ENCODE measurements at places on chromosomes 4 and X. TPM values are rescaled to one million over a fixed set of nuclear protein-coding genes. Genes with fewer than 3 reads are reported as not detected.

- DNase-seq, result no peak
Observed at GRCh38 chrX:19704132-19704531, 183.3 kb downstream of the SH3KBP1 start.

- no peak for DNase-seq
Observed at GRCh38 chrX:103552236-103552635, 32.9 kb upstream of the RAB40A start.

GRCh38 chr4:145012841-145013240 is 85.2 kb downstream of the ANAPC10 start:
- peak; percentile 73 for DNase-seq

DNA sequence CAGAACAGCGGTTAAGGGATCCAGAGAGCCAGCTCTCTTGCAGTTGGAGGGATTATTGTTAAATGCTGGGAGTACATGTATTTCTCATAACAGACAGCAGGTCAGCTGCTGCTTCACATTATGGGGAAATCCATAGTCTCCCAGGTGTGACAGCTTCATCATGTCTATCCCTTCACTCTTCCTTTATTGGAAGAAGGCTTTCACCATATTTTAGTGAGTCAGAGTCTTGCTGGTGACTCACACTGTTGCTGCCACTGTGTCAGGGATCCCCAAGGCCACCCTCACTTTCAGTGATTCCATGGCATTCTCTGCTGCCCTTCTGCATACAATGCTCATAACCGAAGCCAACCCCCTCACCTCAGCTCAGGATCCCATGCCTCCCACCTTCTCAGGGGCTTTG is 32.9 kb upstream of the PAGE5 start:
- DNase-seq, result no peak

DNA sequence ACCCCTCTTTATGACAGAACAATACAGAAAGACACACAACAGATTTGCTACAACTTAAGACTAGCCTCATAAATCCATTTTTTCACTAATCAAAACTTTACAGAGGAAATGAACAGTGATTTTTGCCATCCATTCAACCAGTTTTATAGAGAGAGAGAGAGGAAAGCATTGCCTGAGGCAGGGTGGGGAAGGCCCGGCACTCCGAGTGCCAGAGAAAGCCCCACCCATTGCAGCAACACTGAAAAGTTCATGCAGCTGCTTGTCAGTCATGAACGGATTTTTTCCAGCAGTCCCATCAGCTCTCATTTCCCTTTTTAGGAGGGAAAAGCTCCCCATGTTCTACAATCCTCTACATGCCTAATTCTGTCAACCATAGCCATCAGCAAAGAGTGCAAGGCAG is 236.9 kb downstream of the CHIC1 start:
- DNase-seq, result no peak

DNA sequence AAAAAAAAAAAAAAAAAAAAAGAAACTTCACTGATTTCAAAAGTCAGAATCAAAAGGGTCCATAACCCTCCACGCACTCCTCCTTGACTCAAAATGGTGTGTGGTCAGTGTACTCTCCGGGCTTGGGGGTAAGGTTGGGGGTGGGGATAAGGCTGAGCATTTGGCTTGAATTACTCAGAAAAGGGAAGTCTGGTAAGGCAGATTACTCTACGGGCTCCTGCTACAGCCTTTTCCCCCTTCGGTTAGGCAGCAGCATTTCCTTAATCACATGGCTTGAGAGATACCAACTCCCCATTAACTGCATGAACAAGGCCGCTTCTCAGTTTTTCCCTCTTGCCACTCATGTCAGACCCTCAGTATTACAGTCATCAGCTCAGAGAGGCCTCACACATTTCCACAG is 135.4 kb upstream of the DUSP21 start:
- DNase-seq, result no peak

DNA sequence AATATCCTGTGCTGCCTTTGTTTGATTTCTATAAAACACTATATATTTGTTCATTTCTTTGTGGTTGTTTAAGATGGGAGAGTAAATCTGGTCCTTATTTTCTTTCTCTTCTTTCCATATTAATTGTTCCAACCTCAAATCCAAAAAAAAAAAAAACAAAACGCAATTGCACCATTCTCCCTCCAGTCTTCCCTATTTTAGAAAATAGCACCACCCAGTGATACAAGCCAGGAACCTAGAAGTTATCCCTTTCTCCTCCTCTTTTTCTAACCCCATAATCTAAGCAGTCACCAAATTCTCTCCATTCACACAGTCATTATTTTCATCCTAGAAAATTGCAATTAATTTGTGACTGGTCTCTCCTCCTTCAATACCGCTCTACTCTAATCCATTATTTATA is 107.8 kb downstream of the GABRA3 start:
- no peak for DNase-seq

DNA sequence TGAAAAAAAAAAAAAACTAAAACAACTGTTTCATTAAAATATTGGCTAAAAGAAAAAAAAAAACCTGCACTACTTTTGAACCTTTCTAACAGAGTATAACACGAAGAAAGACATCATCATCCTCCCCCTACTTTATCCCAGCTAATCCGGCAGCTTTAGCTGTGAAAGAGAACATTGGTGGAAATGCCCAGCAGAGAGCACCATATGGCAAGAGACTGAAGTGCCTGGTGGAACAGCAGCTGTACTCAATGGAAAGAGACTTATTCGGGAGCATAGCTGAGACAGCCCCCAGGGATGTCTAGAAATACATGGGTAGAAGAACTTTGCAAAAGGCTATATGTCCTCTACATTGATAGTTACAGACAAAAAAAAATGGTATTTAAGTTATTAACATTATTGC is 30.3 kb downstream of the STPG2 start:
- DNase-seq, result peak; percentile 8

ARR3 gene
- not detected for total RNA-seq

CSAG3 gene
- not detected for total RNA-seq

TCEAL7 gene
- total RNA-seq, result 16.6 TPM

KLB gene
- total RNA-seq, result not detected

KIAA1210 gene
- total RNA-seq, result 0.10 TPM

TIMM17B gene
- total RNA-seq, result 73.1 TPM

Data from A172 (cell line).